ENCODE measurements at places on chromosomes 6 and 20. TPM values are rescaled to one million over a fixed set of nuclear protein-coding genes. Genes with fewer than 3 reads are reported as not detected.

PBOV1 gene
- not detected for polyA plus RNA-seq

SLC35F1 gene
- 0.18 TPM for polyA plus RNA-seq

- no peak for DNase-seq
Measured at GRCh38 chr20:34581341-34582184, 23.0 kb downstream of the MAP1LC3A start.

DNA sequence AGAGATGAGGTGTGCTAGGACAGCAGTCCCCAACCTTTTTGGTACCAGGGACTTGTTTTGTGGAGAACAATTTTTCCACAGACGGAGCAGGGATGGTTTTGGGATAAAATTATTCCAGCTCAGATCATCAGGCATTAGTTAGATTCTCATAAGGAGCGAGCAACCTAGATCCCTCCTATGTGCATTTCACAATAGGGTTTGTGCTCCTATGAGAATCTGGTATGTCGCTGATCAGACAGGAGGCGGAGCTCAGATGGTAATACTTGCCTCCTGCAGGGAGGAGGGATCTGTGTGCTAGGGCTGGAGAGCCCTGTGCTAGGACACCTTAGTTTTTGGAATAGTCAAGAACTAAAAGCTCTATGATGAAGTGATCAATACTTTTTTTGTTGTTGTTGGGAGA lies 2.5 kb downstream of the SMIM13 start:
- DNase-seq = no peak

GRCh38 chr6:6890400-6890858 lies 217.3 kb upstream of the RREB1 start:
- peak; percentile 76 for DNase-seq

THEMIS gene
- polyA plus RNA-seq = not detected

GRCh38 chr6:124226396-124226795 lies 422.7 kb downstream of the NKAIN2 start:
- no peak for DNase-seq

USP49 gene
- 0.84 TPM for polyA plus RNA-seq

- no peak for DNase-seq
Measured at GRCh38 chr6:29870104-29870503, 42.5 kb downstream of the HLA-G start.

- DNase-seq = no peak
Measured at GRCh38 chr6:2103765-2104523, 141.5 kb downstream of the GMDS start.

DNA sequence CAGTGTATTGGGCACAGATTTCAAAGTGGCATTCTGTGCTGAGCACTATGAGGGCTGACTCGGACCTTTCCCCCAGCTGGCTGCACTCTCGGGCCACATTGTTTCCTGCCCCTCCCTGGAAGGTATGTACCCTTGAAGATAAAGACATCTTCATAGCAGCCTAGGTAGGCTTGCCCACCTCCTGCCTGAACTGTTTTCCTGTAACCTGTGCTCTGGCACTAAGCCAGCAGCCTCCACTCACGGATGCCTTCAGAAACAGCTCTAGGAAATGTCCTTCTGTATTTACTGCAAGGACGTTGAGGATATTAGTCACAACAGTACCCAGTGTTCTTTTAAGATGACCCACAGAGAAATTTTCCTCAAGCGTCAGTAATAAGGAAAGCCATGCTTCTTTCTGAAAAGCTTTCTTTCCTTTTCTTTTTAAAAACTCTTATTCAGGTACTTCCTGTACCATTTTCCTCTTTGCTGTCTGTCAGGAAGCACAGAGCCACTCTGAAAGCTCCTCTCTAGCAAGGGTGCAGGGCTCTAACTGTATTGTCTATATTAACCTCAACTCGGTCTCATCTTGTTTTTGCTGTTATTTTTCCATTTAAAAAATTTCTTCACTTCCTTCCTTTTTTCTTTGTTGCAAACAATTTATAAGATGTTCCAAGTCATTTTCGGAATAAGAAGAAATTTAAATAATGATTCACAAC lies 43.5 kb downstream of the TTI1 start:
- DNase-seq = peak; percentile 27

Data from psoas muscle (tissue), 8 donors.